ENCODE measurements at places on chromosomes 4 and X. TPM values are rescaled to one million over a fixed set of nuclear protein-coding genes. Genes with fewer than 3 reads are reported as not detected.

DNA sequence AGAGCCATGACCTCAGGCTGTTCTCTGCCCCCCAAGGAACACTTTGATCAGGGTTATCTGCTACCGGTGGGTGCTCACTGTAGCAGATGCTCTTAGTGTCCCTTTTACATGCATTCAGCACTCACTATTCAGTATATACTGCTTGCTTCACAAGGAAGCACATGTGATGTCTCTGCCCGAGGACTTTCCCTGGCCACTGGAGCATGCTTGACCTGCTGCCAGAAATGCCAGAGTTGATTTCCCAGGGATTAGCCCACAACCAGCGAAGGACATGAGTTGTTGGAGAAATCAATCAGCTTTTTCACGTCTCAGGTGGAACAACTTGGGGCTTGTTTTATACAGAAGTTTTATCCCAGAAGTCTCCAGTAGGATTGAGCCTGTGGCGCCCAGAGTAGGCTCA, 51.2 kb upstream of the RPS6KA3 start:
- DNase-seq: no peak

DNA sequence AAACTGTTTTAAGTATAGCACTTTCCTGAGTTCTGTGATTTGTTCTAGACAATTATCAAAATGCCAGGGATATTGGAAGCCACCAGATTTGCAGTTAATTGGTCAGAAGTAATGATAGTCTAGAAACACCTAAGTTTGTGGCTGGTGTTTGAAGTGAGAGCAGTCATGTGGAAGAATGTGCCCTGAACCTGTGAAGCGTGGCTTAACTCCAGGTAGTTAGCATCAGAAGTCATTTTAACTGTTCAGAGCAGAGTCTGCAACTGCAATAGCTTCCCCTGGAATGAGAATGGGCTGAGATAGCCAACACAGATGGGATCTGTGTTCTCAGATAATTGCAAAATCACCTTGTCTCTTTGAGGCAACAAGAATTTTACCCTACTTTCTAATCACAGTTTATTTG, 255.1 kb upstream of the GK2 start:
- DNase-seq: no peak

DNA sequence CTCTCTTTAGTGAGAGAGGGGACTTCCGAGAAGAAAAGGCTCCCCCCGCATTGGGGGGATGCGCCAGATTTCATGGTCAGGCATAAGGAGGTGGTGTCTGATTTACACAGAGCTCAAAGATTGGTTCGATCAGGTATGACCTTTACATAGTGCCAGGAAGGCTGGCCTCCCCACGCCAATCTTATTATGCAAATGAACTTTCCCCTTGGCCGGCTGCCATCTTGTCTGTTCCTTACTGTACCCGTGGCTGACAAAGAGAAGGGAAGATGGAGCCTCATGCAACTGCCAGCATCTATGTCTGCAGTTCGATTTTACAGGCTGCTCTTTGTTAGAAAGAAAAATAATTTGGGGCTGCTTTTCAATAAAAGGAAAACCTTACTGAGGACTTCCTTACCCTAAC, 197.2 kb downstream of the GPM6A start:
- no peak for DNase-seq

Gene SMR3B
- not detected for total RNA-seq

DNA sequence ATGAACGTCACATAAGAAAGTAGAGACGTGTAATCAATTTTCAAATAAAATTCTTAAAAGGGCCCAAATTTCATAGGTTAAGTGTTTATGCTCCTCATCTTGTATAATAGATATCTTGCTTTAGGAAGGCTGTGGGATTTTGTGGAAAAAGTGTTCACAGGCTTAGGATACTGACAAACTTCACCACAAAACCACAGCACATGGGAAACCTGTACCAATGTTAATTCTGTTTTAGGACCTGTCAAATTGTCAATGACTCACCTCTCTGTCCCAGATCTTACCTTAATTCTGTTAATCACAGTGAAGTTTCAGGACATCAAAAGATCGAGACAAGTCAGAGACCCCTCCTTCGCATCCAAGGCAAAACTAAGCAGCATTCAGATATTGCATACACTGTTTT, 24.2 kb downstream of the FGFBP1 start:
- DNase-seq: no peak

Data from natural killer cell treated with Interleukin-12 subunit alpha and Interleukin-12 subunit beta and Interleukin-15 and Interleukin-18, amount 100 ng/mL, for 72 hours (primary cell).